ENCODE measurements at places on chromosomes 7 and 10. TPM values are rescaled to one million over a fixed set of nuclear protein-coding genes. Genes with fewer than 3 reads are reported as not detected.

Gene EBLN1
- total RNA-seq: not detected

Gene GPER1
- not detected for total RNA-seq

Gene IGF2BP3
- total RNA-seq: 124 TPM

Gene TMEM270
- not detected for total RNA-seq

Gene HK1
- 27.2 TPM for total RNA-seq

- no peak overlapping the region for H3K4me3 ChIP-seq
- H3K27me3 ChIP-seq: no peaks in the 10 kb centered on the region
These were observed 13.0 kb upstream of the ELN start for GRCh38 chr7:74014931-74015330.

GRCh38 chr7:115066634-115067033 is 144.7 kb downstream of the MDFIC start:
- H3K27me3 ChIP-seq: no peaks in the 10 kb centered on the region
- H3K36me3 ChIP-seq: no peaks in the 10 kb centered on the region
- no peak overlapping the region for H3K27ac ChIP-seq
- DNase-seq: no peak
- H3K4me1 ChIP-seq: no peaks in the 10 kb centered on the region

- no peaks in the 10 kb centered on the region for H3K36me3 ChIP-seq
- DNase-seq: no peak
- H3K4me3 ChIP-seq: no peak overlapping the region
- no peaks in the 10 kb centered on the region for H3K27me3 ChIP-seq
These were observed 43.3 kb upstream of the ECHDC3 start for GRCh38 chr10:11698691-11699549.

GRCh38 chr7:99036546-99037111 is 107.3 kb downstream of the SMURF1 start:
- peak; percentile 45 for DNase-seq
- H3K36me3 ChIP-seq: peaks cover 6% of the 10 kb centered on the region
- H3K4me3 ChIP-seq: no peak overlapping the region

- H3K27ac ChIP-seq: no peak overlapping the region
- no peaks in the 10 kb centered on the region for H3K27me3 ChIP-seq
- no peak overlapping the region for H3K4me3 ChIP-seq
- H3K4me1 ChIP-seq: no peaks in the 10 kb centered on the region
These were observed 270.4 kb downstream of the HGF start for GRCh38 chr7:81499262-81500116.

GRCh38 chr7:21317966-21318915 is 109.6 kb upstream of the SP4 start:
- H3K36me3 ChIP-seq: no peaks in the 10 kb centered on the region
- no peak overlapping the region for H3K27ac ChIP-seq
- no peak for DNase-seq

DNA sequence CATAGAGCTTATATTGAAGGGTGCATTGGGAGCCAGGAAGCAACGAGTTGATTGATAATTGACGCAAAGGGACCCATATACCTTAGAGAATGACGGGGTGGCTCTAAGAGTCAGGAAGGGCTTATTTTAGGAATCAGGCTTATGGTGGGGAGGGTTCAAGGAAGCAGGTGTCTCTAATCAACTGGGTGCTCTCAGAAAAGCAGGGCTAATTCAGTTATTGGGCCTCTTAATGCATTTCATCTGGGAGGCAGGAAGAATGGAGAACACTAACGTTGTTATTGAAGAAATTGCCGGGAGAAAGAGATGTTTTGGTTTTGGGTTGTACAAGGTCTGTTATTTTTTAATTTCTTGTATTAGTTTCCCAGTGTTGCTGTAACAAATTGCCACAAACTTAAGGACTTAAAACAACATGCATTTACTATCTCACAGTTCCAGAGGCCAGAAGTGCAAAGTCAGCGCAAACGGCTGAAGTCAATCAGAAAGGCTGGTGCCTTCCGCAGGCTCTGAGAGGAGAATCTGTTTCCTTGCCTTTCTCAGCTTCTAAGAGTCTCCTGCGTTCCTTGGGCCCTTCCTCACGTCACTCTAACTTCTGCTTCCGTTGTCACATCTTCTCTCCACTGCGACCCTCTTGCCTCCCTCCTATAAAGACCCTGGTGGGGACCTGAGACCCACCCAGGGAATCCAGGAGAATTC is 328.4 kb upstream of the C7orf33 start:
- H3K4me1 ChIP-seq: peaks cover 3% of the 10 kb centered on the region
- H3K27ac ChIP-seq: peak overlapping the region; percentile 46
- no peak overlapping the region for H3K4me3 ChIP-seq
- no peaks in the 10 kb centered on the region for H3K27me3 ChIP-seq

- 0 out of 2 replicates have a peak, but pooled peaks cover under 1% of the 10 kb centered on the region for H3K27me3 ChIP-seq
- no peak overlapping the region for H3K27ac ChIP-seq
These were observed 151.2 kb upstream of the FAM13C start for GRCh38 chr10:59513558-59513957.

- no peak overlapping the region for H3K27ac ChIP-seq
- H3K4me1 ChIP-seq: peaks cover 17% of the 10 kb centered on the region
- DNase-seq: no peak
- H3K27me3 ChIP-seq: no peaks in the 10 kb centered on the region
- no peaks in the 10 kb centered on the region for H3K36me3 ChIP-seq
These were observed 6.2 kb downstream of the TLX1 start for GRCh38 chr10:101137271-101137670.

DNA sequence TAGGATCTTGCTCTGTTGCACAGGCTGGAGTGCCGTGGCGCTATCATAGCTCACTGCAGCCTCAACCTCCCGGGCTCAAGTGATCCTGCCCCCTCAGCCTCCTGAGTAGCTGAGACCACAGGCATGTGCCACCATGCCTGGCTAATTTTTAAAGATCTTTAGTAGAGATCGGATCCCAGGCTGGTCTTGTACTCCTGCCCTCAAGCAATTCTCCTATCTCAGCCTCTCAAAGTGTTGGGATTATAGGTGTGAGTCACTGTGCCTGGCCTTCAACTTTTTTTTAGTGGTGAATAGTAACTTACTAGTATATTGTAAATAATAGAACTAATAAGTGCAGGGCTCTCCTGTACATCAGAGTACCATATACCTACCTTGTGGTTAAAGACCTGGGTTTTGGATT is 52.1 kb upstream of the LMTK2 start:
- H3K27ac ChIP-seq: no peak overlapping the region
- H3K36me3 ChIP-seq: no peaks in the 10 kb centered on the region
- no peaks in the 10 kb centered on the region for H3K27me3 ChIP-seq
- H3K4me3 ChIP-seq: no peak overlapping the region
- DNase-seq: peak; percentile 19

DNA sequence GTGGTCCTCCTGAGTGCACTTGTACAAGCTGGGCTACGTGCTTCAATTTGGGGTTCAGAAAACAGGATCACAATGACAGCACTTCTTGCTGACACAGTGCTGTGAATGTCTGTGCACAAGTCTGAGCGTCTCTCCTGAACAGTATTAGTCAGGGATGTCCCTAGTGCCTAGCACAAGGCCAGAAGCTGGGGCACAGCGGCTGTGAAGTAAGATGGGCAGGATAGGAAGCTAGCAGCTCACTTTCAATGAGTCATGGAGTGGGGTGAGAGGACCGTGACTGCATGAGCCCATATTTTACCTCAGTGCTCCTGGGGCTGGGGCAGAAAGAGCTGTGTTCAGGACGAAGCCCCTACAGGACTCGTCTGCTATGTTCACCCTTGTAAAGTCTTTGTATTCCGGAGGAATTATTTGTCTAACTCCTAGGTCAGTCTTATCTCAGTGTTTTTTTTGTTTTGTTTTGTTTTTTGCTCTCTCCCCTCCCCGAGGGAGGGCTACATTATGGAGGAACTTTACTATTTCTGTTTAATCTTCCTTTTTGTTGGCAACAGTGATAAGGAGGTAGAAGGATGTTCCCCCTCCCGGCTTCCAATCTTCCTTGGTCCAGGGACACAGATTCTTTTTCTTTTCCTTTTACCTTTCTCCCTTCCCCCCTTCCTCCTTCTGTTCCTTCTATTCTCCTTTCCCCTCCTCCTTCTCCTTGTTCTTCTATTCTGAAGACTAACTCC is 2.8 kb upstream of the LRMDA start:
- H3K36me3 ChIP-seq: no peaks in the 10 kb centered on the region
- peak overlapping the region; percentile 81 for H3K27ac ChIP-seq
- peaks cover 52% of the 10 kb centered on the region for H3K4me1 ChIP-seq
- H3K4me3 ChIP-seq: no peak overlapping the region

DNA sequence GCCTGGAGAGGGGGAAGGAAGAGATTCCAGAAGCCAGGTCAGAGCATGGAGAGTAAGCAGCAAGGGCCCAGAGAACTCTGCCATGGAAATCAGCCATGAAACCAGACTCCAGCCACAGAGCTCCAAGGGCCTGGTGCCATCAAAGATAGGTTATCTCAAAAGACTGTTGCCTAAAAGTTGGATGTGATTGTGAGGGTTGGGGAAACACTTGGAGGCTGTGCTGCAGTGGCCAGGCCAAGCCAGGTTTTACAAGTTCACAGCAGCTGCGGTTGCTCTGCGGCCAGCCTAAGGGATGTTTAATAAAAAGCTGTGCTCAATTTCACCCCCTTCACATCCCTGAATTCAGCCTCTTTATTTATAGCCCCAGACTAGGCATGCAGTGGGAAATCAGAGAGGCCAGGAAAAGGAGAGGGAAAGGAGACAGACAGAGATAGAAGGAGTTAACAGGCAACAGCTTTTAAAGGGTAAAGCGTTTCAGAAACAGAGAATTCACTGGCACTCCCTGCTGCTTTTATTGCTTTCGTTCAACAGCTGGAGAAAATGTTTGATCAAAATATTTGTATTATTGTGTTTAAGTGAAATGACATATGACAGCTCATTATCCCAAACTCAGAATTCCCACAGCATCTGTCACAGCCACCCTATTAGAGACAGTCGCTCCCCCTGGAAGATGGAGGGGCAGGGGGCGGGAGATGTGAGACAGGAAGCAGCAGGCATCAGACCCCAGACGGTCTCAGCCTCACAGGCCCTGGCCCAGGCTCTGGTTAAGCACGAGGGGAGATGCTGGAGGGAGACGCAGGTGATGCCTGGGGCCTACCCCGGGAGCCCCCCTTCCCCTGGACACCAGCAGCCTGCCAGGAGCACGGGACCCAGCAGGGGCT is 140.1 kb downstream of the GLI3 start:
- H3K27ac ChIP-seq: no peak overlapping the region
- no peaks in the 10 kb centered on the region for H3K27me3 ChIP-seq
- H3K4me1 ChIP-seq: peaks cover 4% of the 10 kb centered on the region
- no peak overlapping the region for H3K4me3 ChIP-seq
- no peaks in the 10 kb centered on the region for H3K36me3 ChIP-seq
- no peak for DNase-seq
